ENCODE measurements at places on chromosomes 4 and X.

- no peak for DNase-seq
Measured at GRCh38 chr4:141657550-141658250, 21.3 kb downstream of the IL15 start.

DNA sequence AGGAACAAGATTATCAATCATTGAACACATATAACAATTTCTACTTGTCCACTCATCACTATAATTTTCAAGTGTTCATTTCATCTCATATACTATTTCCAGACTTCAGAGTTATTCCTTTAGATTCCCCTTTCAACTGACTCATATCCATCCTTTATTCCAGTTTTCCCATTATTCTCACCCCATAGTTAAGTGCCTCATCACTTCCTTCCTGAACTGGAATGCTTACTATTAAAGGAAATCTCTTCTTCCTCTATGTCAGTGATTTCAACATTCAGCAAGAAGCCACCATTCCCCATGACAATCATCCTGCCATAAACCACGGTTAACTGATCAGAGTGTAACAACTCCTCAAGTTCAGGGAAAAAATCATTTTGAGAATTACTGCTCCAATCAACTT, 198.9 kb downstream of the FBXO8 start:
- no peak for DNase-seq

GRCh38 chrX:55907968-55908607, 190.5 kb downstream of the RRAGB start:
- peak; percentile 13 for DNase-seq

DNA sequence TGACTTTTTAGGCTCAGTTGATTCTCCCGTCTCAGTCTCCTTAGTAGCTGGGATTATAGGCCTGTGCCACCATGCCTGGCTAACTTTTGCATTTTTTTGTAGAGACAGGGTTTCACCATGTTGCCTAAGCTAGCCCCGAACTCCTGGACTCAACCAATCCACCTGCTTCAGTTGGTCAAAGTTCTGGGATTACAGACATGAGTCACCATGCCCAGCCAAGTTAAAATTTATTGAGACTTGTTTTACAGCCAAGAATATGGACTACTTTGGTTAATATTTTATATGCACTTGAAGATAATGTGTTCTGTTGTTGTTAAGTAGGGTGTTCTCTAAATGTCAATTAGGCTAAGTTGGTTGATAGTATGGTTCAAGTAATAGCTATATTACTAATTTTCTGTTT, 58.7 kb downstream of the CYTL1 start:
- no peak for DNase-seq

DNA sequence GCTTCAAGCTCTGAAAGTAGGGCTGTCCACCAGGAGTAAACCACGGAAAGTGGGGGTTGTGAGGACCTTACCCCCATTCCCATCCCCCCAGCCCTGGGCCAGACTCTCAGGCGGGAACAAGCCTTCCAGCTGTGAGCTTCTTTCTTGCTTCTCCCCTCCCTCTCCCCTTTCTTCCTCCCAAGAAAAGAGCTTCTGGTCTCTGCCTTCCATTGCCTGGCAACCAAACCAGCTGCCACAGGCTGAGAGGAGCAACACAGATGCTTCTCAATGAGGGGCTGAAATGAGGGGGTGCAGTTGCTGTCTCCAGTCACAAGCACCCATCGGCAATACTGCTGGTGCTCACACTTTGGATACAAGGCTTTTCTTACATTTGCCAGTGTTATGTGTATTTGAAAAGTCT, 72.5 kb downstream of the SLC16A2 start:
- no peak for DNase-seq

DNA sequence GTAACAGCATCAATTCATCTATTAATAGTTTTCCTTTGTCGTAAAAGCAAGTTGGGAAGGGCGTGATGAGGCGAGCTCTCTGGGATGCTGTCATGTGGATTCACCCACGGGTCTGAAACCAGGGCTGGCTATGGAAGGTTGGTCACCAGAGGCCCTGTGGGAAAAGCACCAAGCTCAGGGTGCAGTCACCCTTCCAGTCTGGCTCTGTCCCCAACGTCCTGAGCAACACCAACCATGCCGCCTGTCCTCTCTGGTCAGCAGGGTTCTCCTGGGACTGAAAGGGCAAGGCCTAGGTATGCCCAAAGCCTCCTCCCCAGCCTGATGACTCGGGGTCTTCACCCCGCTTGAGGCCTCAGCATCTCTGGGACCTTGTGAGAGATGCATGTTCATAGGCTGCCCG, 97.2 kb upstream of the MSX1 start:
- DNase-seq: no peak

- no peak for DNase-seq
Measured at GRCh38 chr4:163603257-163603656, 108.8 kb downstream of the TMA16 start.

- no peak for DNase-seq
Measured at GRCh38 chrX:125202591-125203248, 117.0 kb upstream of the TEX13C start.

- DNase-seq: no peak
Measured at GRCh38 chrX:47587091-47587891, 5.1 kb downstream of the TIMP1 start.

DNA sequence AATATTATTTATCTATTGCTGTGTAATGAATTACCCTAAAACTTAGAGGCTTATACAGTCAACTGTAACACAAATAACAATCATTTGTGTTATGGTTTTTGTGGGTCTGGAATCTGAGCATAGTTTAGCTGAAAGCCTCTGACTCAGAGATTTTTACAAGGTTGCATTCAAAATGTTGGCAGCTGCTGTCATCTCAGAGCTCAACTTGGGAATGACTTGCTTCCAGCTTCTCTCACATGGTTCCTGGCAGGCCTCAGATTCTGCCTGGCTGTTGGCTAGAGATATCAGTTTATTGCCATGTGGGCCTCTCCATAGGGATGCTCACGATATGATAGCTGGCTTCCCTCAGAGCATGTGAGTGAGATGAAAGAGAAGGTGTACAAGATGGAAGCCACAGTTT, 70.2 kb upstream of the BRWD3 start:
- no peak for DNase-seq

- no peak for DNase-seq
Measured at GRCh38 chr4:31059753-31060522, 339.8 kb downstream of the PCDH7 start.

- no peak for DNase-seq
Measured at GRCh38 chr4:92172203-92172602, 131.6 kb upstream of the GRID2 start.

- DNase-seq: peak; percentile 35
Measured at GRCh38 chrX:80807992-80808735, 1.5 kb downstream of the BRWD3 start.

GRCh38 chrX:23201706-23202105, 132.9 kb upstream of the PTCHD1 start:
- no peak for DNase-seq

DNA sequence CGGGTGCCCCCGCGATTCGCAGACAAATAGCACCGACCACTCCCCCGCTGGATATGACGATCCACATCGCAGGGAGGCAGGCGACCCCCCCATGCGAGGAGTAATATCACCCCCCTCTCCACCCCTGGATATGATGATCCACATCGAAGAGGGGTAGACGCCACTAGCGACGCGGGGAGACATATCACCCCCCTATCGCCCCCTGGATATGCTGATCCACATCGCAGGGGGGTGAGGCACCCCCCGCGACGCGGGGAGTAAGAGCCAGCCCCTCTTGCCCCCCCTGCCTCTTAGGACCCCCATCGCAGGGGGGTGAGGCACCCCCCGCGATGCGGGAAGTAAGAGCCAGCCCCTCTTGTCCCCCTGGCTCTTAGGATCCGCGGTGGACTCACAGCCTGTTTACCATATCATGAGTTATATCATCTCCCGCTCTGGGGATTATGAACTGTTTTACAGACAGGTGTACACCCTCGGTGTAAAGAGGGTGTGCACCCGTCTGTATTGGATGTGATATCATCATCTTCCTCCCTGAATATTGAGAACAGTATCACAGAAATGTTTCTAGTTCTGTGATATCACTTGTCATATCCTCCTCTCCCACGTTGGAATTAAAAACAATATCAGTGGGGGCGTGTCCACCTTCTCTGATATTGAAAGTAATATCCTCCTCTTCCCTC, 22.7 kb upstream of the DRD5 start:
- no peak for DNase-seq

- DNase-seq: no peak
Measured at GRCh38 chr4:115274545-115274944, 161.1 kb upstream of the NDST4 start.

GRCh38 chrX:139554376-139554775, 23.8 kb downstream of the F9 start:
- no peak for DNase-seq

GRCh38 chr4:3037957-3038461, 36.3 kb downstream of the HTT-AS start:
- DNase-seq: peak; percentile 15

GRCh38 chrX:107675823-107676555, 47.7 kb downstream of the PRPS1 start:
- no peak for DNase-seq

DNA sequence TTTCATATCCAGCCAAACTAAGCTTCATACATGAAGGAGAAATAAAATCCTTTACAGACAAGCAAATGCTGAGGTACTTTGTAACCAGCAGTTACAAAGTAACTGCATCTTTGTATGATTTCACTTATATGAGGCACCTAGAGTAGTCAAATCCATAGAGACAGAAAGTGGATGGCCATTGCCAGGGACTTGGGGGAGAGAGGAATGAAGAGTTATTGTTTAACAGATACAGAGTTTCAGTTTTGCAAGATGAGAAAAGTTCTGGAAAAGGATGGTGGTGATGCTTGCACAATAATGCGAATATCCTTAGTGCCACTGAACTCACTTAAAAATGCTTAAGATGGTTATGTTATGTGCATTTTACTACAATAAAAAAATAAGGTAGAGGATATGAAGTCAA, 58.4 kb upstream of the VCX start:
- DNase-seq: no peak

GRCh38 chr4:106316773-106317409, 541 bp downstream of the AIMP1 start:
- no peak for DNase-seq

- DNase-seq: no peak
Measured at GRCh38 chrX:17535229-17535628, 160.2 kb downstream of the NHS start.

- no peak for DNase-seq
Measured at GRCh38 chrX:103663981-103664762, 22.3 kb downstream of the MORF4L2 start.

DNA sequence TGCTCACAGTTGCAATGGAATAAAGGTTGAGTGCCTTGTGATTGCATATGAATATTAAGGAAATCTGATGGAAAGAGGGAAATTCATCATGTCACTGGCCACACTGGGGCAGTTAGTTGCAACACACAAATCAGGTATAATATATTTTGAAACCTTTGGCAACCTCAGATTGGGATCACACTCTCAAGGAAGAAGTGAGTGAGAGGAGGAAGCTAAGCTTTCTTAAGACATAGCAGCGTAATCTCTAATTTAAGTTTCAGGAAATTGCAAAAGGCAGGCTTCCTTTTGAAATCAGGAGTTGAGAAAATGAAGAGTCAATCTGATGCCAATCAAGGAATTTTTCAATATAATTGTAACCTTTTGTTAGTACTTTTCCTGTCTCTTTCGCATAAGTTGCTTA, 12.3 kb upstream of the CLTRN start:
- DNase-seq: no peak

DNA sequence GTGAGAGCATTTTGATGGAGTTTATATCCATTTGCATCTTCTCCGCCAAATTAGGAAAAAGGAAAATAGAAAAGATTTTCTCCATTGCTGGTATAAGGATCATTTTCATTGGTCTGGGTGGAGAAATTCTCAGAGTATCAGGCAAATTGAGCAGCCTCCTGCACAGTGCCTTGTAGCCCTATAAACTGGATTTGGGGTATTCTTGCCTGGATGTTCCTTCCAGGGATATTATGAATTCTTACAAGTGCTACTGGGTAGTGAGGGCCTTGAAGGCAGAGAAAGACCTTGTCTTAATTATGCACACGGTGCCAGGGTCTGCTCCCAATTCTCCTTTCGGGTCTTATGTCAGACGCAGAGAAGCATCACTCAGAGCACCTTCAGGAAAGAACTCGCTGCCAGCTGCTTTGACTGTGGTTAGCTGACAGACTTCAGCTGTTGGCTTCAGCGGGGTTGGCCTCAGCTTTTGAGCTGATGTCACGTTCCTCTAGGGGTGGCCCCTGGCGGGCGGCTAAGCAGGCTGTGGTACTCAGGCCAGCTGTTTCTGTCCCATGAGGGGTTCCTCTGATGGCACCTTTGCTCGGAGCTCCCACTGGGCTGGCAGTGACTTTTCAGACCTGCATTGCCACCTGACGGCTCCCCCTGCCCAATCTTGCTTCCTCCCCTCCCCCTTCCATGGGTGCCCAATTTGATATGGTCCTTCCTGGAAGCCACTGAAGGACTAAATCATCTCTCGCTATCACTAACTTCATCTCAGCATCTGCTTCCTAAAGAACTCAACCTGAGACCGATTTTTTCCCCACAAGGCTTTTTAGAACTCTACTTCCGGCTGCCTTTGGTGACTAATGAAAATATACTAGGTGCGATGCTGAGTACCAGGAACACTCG, 519.5 kb downstream of the BCOR start:
- DNase-seq: peak; percentile 72

GRCh38 chr4:164012396-164013027, 518.0 kb downstream of the TMA16 start:
- peak; percentile 13 for DNase-seq

DNA sequence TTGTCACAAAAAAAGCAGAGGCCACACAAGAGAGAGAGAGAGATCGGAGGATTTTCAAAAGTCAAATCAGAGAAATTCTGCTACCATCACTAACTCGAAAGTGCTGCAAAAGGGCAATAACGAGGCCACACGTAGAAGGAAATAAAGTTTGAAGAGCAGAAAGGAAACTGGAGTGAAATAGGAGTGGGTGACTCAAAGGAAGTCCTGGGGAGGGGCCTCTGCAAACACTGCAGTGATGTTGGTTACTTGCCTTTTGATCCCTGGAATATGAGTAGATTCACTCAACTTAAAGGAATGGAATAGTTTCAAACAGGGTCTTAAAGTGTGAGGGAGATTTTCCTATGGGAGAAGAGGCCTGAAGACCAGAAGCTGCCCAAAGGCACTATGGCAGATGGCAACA, 663.4 kb upstream of the LCORL start:
- no peak for DNase-seq

GRCh38 chrX:68717196-68717595, 69.7 kb downstream of the STARD8 start:
- no peak for DNase-seq

DNA sequence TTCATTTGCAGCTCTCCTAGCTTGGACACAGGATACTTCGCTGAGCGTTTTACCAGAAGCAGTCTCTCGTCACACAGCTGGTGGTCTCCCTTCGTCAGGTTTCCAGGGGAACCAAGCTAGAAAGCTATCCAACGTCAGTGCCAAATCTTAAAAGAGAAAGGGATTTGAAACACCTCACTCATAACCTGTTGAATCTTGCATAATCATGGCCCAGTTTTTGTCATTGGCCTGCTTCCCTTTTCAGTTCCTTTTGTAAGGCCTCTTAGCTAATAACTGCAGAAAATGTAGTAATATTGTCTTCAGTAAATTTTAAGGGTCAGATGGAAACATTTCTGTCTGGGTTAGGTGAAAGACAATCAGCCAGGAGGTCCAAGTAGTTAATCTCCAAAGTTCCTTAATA, 22.0 kb downstream of the RAB39B start:
- DNase-seq: no peak

Measured in T-helper 1 cell (primary cell).